ENCODE measurements at places on chromosomes 1 and 21. TPM values are rescaled to one million over a fixed set of nuclear protein-coding genes. Genes with fewer than 3 reads are reported as not detected.

NIPAL3 gene
- total RNA-seq = 85.2 TPM

MACO1 gene
- total RNA-seq = 16.9 TPM

SH2D1B gene
- not detected for total RNA-seq

DNA sequence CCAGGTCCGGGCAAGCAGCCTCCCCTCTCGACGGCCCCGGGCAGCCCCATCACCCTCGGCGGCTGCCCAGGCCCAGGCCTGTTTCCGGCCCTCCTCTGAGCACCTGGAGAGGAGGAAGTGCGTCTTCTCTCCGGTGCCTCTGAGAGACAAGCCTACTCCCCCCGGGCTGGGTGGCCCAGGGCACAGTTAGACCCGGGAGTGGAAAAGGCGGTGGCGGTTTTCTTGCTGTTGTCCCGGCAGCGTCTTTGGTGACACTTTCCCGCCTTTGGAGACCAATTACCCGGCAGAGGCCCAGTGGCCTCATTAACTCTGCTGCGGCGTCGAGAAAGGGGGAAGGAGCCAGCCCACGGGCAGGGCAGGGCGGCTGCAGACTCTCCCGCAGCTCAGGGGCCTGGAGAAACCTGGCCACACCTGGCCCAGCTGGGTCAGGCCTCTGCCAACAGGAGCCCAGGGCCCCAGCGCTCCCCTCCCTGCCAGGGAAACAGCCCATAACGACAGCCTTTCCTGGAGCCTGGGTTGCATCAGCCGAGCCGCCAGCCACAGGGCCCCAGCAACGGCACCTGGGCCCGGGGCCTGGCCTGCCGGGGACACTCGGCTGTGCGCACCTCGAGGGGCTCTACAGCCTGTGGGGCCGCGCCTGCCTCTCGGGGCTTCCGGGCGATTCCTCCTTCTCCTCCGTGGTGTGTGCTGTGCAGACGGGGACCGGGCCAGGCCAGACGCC lies 28.4 kb upstream of the C1orf159 start:
- H3K36me3 ChIP-seq = no peaks in the 10 kb centered on the region
- DNase-seq = no peak
- H3K4me1 ChIP-seq = no peaks in the 10 kb centered on the region
- no peaks in the 10 kb centered on the region for H3K27me3 ChIP-seq
- no peak overlapping the region for H3K4me3 ChIP-seq
- no peak overlapping the region for H3K27ac ChIP-seq

- no peaks in the 10 kb centered on the region for H3K36me3 ChIP-seq
- H3K27ac ChIP-seq = no peak overlapping the region
- peaks cover 16% of the 10 kb centered on the region for H3K4me1 ChIP-seq
These were observed 39.3 kb downstream of the HMGB4 start for GRCh38 chr1:33903210-33903589.

Data from fibroblast of lung (primary cell).